GM23248 (cell line): ENCODE measurements at places on chromosomes 1 and 21. TPM values are rescaled to one million over a fixed set of nuclear protein-coding genes. Genes with fewer than 3 reads are reported as not detected.

LCE1B gene
- total RNA-seq, result not detected in 2 replicates

DNA sequence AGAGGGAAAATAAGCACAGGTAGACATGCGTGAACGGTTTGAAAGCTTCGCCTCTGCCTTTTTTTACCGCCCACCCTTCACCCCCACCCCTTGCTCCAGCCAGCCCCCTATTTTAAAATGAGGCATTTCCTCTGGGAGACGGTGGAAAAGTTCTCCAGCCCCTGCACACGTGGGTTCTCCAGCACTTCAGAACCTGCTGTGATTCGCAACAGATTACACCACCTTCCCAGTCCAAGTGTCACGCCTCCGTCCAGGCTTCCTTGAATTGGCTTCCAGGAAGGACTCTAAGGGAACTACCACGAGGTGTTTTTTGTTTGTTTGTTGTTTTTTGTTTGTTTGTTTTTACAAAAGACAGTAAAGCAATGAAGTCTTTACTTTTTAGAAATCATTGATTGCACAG lies 2.6 kb downstream of the LRRC7 start:
- no peak overlapping the region for H3K4me3 ChIP-seq
- no peaks in the 10 kb centered on the region for H3K36me3 ChIP-seq
- H3K27ac ChIP-seq, result no peak overlapping the region
- no peak for DNase-seq
- peaks cover 58% of the 10 kb centered on the region for H3K27me3 ChIP-seq

DNA sequence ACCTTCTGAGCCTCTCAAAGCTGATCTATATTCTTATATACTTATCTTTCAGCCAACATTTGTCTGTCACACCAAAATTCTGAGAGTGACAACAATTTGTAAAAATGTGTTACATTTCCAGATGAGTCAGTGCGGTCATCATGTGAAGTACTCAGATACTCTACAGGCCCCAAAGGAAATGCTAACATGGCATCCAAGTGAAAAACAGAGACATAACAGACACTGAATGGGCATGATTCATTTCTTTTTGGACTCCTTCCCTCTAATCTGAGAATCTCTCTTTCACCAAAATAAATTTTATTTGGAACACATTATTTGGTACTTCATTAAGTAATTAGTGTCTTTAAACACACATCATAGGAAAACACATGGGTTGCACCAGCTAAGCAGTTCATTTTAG lies 96.6 kb downstream of the SLC44A5 start:
- H3K4me3 ChIP-seq, result no peak overlapping the region
- H3K36me3 ChIP-seq, result no peaks in the 10 kb centered on the region
- peak; percentile 0 for DNase-seq
- H3K27me3 ChIP-seq, result no peaks in the 10 kb centered on the region
- H3K27ac ChIP-seq, result no peak overlapping the region

- H3K36me3 ChIP-seq, result no peaks in the 10 kb centered on the region
- DNase-seq, result no peak
- H3K27me3 ChIP-seq, result no peaks in the 10 kb centered on the region
Measured at GRCh38 chr1:176595217-176595616, 132.2 kb downstream of the PAPPA2 start.

SARS1 gene
- 365 and 410 TPM in 2 replicates for total RNA-seq

MSH4 gene
- not detected in 2 replicates for total RNA-seq

DNA sequence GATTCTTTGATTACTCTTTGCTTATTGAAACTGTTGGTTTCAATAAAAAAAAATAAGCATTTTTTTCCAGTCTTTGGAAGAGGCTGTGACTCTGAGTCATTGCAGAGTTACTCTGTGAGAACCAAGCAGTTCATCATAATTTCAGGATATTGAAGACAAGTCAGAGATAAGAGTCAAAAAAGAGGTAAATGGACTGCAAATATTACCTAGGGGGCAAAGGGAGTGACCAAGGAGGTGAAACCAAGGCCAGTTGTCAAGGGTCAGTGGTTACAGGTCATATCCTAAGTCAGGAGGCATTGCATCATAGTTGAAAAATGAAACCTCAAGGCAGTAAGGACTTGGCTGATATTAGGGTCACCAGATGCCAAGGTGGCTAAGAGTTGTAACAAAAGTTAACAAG lies 597.1 kb upstream of the USP24 start:
- no peak overlapping the region for H3K4me3 ChIP-seq
- H3K36me3 ChIP-seq, result no peaks in the 10 kb centered on the region
- peaks cover 27% of the 10 kb centered on the region for H3K4me1 ChIP-seq

GSTM5 gene
- 1.5 and 2.4 TPM in 2 replicates for total RNA-seq

MFAP2 gene
- 164 and 189 TPM in 2 replicates for total RNA-seq

GRCh38 chr1:168236836-168237611 lies 11.2 kb downstream of the SFT2D2 start:
- H3K4me3 ChIP-seq, result no peak overlapping the region
- no peak overlapping the region for H3K27ac ChIP-seq
- H3K4me1 ChIP-seq, result peaks cover 27% of the 10 kb centered on the region

SPSB1 gene
- 13.5 and 22.7 TPM in 2 replicates for total RNA-seq

SLC1A7 gene
- total RNA-seq, result 0.13 TPM in 1 of 2 replicates, not detected in the other

DNA sequence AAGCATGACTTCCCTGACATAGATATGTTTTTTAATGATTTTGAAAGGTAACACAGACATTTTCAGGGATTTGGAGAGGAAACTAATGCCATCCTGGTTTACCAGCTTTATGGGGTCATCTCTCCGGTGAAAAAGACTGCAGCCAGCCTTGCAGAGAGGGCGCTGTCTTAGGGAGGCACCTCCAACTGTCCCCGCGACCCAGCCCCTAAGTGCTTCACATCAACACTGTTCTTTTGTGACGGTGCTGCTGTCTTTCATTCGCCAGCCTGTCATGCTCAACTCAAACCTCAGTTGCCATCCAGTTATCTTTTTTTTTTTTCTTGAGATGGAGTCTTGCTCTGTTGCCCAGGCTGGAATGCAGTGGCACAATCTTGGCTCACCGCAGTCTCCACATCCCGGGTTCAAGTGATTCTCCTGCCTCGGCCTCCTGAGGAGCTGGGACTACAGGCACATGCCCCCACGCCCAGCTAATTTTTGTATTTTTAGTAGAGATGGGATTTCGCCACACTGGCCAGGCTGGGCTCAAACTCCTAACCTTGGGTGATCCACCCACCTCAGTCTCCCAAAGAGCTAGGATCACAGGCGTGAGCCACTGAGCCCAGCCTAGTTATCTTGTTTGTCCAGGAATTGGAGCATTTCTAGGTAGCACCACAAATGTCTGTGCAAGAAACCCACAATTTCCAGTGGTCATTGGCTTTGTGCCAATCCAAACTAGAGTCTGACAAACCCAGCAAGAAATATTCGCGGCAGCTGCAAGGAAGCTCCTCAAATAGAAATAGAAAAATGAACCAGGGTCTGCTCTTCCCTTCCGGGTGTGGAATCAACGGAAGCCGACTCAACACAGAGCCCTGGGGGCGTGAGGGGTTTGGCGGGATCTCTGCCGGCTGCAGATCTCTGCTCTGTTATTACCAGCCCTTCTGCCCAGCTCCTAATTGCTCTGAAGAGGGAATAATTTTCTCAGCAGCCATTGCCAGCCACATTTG lies 24.2 kb downstream of the PDE9A start:
- no peaks in the 10 kb centered on the region for H3K4me1 ChIP-seq
- no peak for DNase-seq
- no peaks in the 10 kb centered on the region for H3K36me3 ChIP-seq

GRCh38 chr1:40132383-40133311 lies 28.5 kb upstream of the RLF start:
- no peaks in the 10 kb centered on the region for H3K36me3 ChIP-seq
- peaks cover 11% of the 10 kb centered on the region for H3K27me3 ChIP-seq
- peak overlapping the region; percentile 45 for H3K4me3 ChIP-seq
- peak; percentile 39 for DNase-seq
- no peaks in the 10 kb centered on the region for H3K4me1 ChIP-seq
